Glomerular endothelial cell (primary cell): ENCODE measurements at places on chromosomes 11 and 22.
A peak's percentile ranks its signal among the peaks of the same experiment; 100 is the strongest.

DNA sequence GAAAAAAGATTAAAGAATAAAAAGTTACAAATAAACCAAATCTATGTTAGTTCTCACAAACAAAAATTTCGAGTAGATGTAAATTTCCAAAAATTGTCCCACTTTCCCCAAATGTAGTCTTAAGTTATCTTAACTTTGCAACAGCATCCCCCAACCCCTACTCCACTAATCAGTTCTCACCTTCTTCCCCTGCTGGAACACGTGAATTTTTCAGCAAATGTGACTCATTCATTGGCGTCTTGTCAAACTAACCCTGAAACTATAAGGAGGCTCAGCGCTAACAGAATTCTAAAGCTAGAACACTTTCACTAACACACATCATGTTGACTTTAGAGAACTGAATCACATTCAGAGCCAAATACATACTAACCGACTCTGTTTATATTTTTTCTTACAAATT is 46.1 kb downstream of the PHF21A start:
- peak; percentile 10 for DNase-seq

- peak; percentile 34 for DNase-seq
Measured at GRCh38 chr22:21837248-21837979, 30.0 kb downstream of the MAPK1 start.

- DNase-seq = no peak
Measured at GRCh38 chr11:19429108-19429760, 188.5 kb upstream of the E2F8 start.

- DNase-seq = no peak
Measured at GRCh38 chr11:116240710-116241109, 532.1 kb downstream of the BUD13 start.

DNA sequence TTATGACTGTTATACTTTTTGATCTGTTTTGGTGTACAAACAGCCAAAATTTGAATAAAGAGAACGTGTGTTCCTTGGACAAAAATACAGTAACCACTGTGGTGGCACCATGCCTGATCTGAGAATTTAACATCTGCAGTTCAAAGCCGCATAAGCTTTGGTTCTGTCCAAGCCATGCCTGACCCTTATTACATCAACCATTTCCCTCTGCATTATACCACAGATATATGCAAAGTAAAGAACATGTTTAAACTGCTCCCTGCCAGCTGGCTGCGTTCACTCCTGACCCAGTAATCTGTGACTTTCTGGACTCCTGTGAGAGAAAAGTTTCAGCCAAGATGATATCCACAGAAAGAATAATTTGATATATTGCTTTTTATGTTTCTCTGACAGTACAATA is 890.5 kb upstream of the ANO3 start:
- no peak for DNase-seq

DNA sequence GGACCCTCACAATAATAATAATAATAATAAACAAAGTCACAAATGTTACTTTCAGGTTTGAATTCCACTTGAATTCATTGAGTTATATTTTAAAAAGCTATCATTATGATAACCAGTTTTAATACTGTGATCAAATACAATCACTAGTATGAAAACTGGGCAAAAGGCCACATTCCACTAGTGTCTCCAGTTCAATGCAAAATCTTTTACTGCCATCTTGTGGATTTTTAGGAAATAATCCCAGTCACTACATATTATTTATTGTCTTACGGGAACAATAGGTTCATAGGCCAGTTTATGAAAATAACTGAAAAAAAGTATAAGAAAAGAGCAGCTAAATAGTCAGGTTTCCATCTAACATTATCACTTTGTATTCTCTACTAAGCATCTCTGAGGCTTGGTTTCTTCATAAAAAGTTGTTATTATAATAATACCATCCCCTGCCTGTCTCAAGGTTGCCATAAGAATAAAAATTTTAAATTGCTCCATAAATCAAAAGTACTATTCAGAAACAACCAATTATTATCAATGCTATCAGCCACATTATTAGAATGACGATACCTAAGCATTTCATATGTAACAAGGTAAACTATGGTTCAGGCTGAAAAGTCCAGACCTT is 533.9 kb upstream of the CCDC90B start:
- DNase-seq = peak; percentile 54

DNA sequence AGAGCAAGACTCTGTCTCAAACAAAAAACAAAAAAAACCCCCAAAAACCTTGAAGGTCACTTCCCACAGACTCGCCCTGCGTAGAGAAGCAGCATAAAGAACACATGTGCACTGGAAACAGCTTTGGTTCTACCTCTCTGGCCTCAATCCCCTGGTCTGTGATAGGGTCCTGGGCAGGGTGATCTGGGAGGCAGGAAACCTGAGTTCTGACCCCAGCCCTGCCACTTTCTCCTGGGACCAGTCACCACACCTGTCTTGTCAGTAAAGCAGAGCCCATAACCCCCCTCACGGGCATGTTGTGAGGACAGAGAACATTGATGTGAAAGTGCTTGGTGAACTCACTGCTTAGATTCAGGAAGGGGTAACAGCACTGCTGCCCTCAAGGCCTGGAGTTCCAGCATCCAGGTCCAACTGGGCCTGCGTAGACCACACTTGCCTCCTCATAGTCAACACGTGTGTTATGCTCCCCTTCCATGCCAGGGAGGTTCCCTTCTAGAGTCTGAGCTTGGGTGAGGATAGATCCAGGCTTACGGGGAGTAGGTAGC is 11.4 kb downstream of the UCP2 start:
- DNase-seq = no peak

DNA sequence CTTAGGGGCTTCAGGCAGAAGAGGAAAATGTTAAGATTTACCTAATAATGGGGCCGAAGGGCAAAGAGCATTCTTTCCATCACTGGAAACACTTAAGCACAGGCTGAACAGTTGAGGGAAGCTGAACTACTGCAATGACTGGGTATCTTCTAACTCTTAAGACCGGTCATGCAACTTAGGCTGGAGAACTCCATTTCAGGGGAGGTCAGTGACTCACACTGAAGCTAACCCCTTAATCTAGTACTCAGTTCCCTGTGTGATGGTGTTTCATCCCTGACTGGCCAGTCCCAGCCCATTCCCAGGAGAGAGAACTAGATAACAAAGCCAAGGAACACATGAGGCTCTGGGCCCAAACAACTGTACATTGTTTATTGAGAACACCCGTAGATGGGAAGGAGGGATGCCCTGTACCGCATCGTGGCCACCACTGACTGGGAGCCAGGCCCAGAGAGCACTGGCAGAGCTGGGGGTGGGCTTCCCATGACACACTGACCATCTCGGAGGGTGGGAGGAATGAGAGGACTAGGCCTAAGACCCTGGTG is 10.5 kb downstream of the RPL27A start:
- DNase-seq = no peak

- DNase-seq = no peak
Measured at GRCh38 chr11:96758957-96759356, 369.1 kb downstream of the JRKL start.

GRCh38 chr11:64850979-64851567 is 6.6 kb upstream of the CDC42BPG start:
- DNase-seq = no peak

- DNase-seq = no peak
Measured at GRCh38 chr11:134536677-134537076, 124.6 kb upstream of the B3GAT1 start.

GRCh38 chr11:1519028-1520010 is 32.7 kb upstream of the MOB2 start:
- DNase-seq = no peak

DNA sequence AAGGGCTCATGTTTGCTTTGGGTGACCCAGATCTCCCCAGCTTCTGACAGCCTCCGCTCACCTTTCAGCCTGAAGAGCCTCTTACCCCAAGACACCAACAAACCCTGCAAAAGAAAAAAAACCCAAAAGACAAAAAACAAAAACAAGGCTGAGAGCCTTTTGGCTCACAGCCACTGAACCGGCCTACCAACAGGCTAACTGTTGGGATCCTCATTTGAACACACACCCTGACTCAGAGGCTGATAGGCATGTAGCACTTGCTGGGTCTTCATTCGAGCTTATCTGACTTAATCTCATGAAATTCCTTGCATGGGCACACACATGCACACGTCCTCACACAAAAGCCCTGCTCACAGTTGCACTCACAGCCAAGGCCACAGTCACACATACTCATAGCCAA is 22.9 kb upstream of the TSKU start:
- DNase-seq = no peak

GRCh38 chr11:111542606-111543275 is 2.2 kb downstream of the LAYN start:
- DNase-seq = no peak

DNA sequence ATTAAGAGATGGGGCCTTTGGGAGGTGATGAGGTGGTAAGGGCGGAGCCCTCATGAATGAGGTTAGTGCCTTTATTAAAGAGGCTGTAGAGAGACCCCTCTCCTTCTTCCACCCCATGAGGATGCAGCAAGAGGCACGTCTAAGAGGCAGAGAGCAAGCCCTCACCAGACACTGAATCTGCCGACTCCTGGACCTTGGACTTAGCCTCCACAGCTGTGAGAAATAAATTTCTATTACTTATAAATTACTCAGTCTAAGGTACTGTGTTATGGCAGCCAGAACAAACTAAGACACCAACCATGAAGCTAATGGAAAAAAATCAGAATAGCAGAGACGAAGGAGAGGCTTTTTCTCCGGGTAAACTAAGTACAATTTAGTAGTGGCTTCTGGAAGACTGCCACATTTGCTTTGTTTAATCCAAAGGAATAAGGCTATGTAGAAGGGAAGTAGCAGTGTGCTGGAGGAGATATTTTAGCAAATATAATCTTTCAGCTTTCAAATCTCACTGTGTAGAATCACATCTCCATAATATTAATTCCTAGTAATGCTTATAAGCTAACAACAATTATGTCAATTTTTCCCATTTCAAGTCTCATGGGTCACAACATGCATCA is 12.3 kb upstream of the SIK2 start:
- DNase-seq = no peak

GRCh38 chr11:45180848-45181192 is 34.4 kb downstream of the PRDM11 start:
- no peak for DNase-seq

- peak; percentile 39 for DNase-seq
Measured at GRCh38 chr11:71452199-71453036, 585 bp upstream of the NADSYN1 start.

GRCh38 chr22:23233752-23234408 is 53.6 kb downstream of the BCR start:
- DNase-seq = no peak

DNA sequence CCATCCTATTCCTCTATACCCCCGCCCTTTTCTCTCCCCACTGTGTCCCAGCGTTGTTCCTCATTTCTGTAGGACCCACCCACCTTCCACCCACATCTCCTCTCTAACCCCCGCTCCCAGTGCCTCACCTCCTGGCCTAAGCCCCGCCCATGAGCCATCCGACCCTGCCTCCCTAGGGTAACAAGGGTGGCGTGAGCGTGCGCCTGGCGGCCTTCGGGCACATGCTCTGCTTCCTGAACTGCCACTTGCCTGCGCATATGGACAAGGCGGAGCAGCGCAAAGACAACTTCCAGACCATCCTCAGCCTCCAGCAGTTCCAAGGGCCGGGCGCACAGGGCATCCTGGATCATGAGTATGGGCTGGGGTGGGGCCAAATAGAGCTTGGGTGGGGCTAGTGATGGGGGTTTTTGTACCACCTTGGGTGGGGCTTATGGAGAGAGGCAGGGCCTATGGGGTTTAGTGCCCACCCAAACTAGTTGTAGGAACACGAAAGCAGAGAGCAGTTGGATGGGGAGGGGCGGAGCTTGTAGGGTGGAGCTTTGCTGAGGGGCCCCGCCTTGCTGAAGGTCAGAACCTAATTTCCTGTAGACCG is 4.5 kb downstream of the INPP5J start:
- DNase-seq = no peak

DNA sequence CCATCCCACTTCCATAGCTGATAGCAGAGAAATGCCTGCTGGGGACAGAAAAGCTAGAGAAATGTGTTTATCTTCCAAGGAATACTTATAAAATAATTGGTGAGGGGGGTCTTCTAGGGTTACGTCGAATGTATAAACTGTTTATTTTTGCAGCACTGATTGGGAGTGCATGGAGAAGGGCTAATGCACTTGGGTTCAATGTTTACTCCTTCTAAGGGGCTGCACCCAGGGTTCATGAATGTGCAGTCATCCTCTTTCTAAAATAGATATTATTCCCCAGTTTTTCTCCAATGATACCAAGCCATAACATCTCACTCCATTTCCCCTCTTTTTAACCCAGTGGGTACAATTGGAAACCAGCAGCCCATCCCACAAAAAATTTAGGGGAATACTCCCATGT is 336.9 kb downstream of the ETS1 start:
- no peak for DNase-seq

GRCh38 chr22:49699928-49700498 is 127.7 kb downstream of the BRD1 start:
- no peak for DNase-seq

DNA sequence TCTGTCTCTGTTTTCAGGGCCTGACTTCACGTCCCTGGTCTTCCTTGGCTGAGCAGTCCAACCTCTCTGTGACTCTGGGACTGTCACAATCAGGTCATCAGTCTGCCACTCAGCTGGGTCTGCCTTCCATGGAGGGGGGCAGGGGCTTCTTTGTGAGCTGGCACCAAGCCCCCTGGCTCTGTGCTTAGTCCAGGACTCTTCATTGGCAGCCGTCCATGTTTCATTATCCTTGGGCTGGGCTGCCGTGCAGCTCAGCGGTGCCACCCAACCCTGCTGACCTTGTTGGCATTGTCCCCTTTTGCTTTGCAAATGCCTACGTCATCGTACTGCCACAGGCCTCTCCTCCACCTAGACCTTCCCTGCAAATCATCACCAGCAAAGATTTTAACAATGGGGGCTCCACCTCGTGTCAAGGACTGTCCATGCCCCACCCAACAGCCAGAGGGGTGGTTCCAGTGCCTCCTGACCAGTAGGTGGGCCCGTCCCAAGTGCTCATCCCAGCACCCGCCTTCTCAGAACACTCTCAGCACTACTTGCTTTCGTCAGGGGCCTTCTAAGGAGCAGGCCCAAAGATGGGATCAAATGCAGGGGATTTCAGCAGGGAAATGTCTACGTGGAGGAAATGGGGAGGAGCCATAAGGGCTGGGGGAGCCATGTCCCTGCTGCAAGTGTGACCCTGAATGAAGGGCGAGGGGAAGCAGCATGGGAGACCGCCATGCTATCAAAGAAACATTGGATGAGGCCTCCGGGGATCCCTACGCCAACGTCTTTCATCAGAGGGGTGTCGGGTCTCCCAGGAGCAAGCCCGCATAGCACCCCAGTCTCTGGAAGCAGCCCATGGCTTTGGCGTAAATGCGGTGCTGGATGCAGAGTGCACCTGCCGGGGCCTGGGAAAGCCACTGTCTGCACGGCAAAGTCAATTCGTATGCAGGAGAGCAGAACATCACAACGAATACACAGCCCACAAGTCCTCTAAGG is 18.2 kb downstream of the KRTAP5-6 start:
- DNase-seq = no peak

DNA sequence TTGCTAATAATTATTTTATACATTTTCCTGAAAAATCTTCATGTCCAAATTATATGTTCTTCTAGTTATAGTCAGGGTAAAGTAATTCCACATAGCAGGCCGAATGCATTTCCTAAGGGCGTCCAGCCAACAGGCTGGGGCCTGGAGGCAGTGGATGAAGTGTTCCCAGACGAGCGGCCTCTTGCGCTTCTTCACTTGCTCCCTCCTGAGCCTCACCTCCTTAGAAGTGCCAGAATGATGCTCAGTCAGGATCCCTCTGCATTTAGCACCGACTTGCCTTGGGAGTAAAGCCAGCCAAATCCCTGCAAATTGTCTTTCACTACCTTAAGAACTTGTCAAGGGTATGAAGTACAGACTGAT is 1.5 kb downstream of the OLFML1 start:
- DNase-seq = no peak
